ENCODE measurements at places on chromosomes 4 and X.

DNA sequence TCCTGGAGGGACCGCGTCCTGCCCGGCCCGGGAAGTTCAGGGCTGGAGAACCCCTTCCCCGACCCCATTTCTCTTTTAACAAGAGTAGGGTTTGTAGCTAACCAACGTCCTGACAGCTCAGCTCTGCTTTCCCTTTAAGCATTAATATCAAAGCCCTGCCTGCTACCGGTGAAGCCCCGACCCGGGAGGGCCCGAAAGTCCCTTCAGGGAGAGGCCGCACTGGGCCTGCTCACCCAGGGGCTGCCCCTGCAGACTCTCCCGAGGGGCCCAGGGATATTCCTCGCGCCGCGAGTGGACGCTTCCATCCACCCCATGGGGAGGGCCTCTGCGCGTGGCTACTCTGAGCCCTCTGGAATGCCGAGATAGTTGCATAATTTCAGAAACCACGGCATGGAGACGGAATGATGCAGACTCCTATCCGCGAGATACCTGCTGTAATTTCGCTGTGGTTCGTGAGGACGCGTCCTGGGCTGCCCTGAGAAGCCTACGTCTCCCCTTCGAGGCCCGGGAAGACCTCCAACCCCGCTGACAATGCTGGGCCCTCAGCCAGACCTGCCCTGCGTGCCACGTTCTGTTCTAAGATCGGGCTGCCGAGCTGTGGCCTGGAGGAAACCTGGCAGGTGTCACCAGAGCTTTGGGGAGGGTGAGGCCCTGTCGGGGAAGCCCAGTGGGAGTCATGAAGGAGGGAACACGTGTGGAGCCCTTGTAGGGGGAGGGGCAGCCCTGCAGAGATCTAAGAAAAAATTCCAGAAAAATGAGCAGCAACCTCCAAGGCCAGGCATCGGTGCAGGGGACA, 999 bp upstream of the CTBP1 start:
- DNase-seq = no peak

DNA sequence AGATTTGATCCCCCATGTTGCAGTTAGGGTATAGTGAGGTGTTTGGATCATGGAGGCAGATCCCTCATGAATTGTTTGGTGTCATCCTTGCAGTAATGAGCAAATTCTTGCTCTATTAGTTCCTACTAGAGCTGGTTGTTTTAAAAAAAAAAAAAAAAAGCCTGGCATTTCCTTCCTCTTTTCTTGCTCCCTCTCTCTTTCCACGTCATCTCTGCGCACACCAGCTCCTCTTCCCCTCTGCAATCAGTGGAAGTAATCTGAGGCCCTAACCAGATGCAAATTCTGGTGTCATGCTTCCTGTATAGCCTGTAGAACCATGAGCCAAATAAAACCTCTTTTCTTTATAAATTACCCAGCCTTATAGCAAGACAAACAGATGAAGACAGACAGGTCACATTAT, 24.5 kb downstream of the WDR17 start:
- DNase-seq = no peak

- peak; percentile 60 for DNase-seq
Measured at GRCh38 chrX:9327747-9328145, 137.1 kb upstream of the TBL1X start.

DNA sequence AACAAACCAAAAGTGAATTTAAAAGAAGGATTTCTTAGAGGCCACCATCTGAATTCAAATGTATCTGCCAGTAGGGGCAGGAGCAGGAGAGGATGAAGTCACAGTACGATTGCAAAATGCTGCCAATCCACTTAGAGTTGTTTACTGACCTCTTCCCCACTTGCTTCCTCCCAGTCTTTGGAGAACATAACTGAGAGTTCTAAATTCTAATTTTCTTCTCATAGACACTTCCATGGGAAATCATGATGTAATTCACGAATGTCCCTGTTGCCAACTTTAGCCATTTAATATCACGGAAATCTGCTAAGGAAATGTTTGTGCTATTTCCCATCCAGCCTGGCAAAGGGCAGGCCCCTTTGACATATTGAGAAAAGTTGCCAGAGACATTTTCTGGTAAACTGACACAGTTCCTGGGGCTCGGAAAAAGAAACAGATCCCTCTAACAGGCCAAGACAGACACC, 33.6 kb upstream of the NOCT start:
- DNase-seq = peak; percentile 20

GRCh38 chr4:26257850-26258249, 63.0 kb upstream of the RBPJ start:
- no peak for DNase-seq

DNA sequence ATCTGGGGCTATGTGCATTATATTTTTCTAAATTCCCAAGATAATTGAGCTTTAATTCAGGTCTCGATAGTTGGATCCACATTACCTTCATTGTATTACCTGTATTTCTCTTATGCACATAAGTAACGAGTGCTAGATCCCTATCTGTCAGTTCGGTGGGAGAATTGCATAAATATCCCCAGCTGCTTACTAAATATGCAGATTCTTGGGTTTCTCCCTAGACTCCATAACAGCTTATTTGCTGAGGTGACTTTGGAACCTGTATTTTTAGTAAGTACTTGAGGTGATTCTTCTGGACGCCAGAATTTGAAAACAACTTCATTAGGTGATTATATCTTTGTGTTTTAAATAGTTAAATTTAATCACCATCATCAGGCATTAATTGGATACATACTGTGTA, 15.0 kb downstream of the UGT8 start:
- DNase-seq = no peak

Data from AG09319 (cell line).